Stimulated activated CD8-positive, alpha-beta memory T cell treated with anti-CD3 and anti-CD28 coated beads, Interleukin-2, amount 100 ng/mL, for 48 hours (primary cell): ENCODE measurements at places on chromosomes 12 and 14.

DNA sequence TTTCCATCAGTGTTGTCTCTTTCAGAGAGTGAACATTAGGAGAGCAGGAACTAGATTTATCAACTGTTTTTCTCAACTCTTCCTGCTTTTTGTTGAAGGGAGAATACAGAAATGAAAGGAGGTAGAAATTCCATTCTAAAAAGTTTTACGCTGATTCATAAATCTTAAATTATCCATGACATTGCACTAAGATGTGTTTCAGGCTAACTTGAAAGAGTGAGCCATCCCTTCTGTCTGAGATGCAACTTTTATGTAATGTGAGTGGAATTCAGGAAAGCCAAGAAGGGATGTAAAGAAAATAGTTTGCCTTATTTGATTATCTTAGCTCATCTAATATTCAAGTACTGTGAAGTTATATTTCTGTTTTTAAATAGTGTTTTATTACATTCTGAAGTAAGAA lies 349.5 kb upstream of the RGS6 start:
- DNase-seq: no peak

- no peak for DNase-seq
These were observed 2.8 kb upstream of the SLC48A1 start for GRCh38 chr12:47770086-47770726.

DNA sequence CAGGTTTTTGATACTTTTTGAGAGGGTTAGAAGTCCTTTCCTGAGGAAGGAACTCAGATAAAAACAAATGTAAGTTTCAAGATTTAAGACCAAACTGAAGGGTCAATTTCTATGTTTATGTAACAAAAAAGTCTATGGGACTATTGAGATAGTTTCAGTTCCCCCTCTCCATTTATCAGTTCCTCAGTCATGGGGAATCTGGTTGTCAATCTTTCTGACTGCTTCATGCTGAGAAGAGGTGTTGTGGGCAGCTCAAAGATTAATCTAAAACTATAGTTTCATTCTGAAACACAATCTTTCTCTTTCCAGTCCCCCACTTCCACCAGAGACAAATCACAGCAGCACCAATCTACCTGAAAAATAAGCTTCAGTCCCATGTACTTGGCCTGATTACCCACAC lies 93.7 kb downstream of the KCNMB4 start:
- no peak for DNase-seq

- no peak for DNase-seq
These were observed 2.9 kb upstream of the CLBA1 start for GRCh38 chr14:104982548-104983230.

DNA sequence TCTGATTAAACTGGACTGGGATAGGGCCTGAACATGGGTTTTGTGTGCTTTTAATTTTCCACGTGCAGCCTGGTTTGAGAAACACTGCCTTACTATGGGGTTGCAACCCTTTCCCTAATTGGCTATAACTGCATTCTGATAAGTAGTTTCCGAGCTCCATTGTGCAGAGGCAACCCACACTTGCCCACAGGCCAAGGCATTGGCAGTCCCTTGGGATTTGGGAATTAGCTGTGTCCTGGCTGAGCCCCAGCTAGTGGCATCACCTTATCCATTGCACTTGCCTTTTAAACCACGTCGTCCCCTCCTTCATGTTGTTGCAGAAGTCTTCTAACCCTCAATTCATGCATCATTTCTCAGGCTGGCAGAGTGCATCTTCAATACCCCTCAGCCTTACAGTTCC lies 10.2 kb downstream of the VCPKMT start:
- DNase-seq: no peak

- DNase-seq: no peak
These were observed 46.8 kb downstream of the AMN start for GRCh38 chr14:102969060-102969791.
